Dorsolateral prefrontal cortex (tissue), 122 donors: ENCODE measurements at places on chromosomes 12 and 14.

DNA sequence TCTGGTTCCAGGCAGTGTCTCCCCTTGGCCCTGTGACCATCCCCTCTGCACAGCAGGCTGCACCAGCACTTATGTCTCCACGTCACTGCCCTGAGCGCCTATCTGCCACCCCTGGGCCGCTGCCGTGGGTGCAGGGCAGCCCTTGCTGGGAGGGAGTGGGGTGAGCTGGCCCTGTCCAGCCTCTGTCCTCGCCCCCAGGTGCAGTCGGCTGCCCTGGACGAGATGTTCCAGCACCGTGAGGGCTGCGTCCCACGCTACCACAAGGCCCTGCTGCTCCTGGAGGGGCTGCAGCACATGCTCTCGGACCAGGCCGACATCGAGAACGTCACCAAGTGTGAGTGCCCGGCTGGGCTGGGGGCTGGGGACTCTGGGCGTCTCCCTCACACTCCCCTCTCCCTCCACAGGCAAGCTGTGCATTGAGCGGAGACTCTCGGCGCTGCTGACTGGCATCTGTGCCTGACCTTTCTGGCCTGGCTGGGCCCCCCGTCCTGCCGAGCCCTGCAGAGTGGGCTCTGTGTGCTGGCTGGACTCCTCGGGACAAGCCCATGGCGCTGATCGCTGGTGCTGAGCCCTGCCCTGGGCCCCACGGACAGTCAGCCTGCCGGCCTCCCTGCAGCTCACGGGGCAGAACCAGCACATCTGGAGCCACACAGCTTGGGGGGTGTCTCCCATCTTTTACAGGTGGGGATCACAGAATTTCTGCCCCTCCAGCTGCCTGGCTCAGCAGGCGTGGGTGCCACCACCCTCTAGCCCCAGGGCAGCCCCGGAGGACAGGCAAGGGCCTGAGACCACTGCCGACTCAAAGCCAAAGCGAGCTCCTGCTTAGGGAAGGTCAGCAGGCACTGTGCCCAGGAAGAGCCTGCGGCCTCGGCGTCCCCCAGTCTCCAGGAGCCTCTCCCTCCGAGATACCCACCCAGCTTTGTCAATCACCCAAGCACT lies 7.9 kb upstream of the PUS1 start:
- DNase-seq, result no peak

- no peak for DNase-seq
Measured at GRCh38 chr14:70340002-70340401, 19.5 kb downstream of the COX16 start.

- peak; percentile 76 for DNase-seq
Measured at GRCh38 chr12:121536899-121537813, 43.7 kb downstream of the KDM2B start.

DNA sequence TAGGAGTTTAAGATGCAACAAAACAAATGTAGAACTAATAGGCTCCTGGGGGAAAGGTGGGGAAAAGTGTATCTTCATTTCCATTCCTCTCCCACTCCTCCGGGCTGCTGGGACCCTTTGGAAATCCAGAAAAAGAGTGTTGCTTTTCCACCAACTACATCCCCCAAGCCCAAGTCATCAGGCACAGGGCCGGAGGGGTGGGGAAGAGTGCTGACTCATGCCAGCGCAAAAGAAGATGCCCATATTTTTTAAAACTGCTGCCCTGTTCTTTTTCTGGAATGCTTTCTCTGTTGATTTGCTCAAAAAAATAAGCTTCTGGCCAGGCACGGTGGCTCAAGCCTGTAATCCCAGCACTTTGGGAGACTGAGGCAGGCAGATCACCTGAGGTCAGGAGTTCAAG lies 70.9 kb downstream of the TBK1 start:
- no peak for DNase-seq

DNA sequence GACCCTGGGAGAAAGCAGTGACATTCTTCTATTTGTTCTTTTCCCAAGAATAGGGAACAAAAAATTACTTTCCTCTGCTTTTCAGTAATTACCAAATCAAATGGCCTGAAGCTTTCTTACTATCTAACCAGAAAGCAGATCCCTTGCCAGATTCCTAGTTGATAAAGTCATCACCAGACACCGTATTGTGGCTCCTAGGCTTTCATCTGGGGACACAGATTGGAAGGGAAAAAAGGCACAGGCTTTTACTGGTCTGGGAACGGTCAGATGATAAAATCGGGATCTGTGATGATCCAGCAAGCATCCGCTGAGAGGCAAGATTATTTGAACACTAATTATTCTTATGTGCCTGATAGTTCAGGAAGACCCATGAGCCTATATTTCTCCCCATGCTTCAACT lies 79.1 kb upstream of the BCL2L14 start:
- DNase-seq, result no peak

GRCh38 chr14:19800282-19801117 lies 3.1 kb upstream of the OR4N2 start:
- DNase-seq, result peak; percentile 78

- no peak for DNase-seq
Measured at GRCh38 chr14:21169573-21169972, 13.7 kb upstream of the OR5AU1 start.

DNA sequence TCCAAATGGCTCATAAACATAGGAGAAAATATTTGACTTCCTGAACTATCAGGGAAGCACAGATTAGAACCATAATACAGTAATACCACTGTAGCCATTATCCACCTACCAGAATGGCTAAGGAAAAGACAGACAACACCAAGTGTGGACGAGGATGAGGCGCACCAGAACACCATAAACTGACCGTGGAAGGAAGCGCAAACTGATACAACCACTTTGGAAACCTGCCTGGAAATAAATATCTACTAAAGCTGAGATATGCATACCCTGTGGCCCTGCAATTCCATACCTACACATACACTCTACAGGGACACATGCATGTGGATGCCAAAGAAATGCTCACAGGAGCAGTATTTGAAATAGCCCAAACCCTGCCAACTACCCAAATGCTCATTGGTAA lies 60.3 kb downstream of the RBM19 start:
- DNase-seq, result no peak

GRCh38 chr14:77190977-77191376 lies 9.4 kb downstream of the TMEM63C start:
- DNase-seq, result no peak

- DNase-seq, result no peak
Measured at GRCh38 chr12:5514016-5514415, 82.1 kb downstream of the NTF3 start.

DNA sequence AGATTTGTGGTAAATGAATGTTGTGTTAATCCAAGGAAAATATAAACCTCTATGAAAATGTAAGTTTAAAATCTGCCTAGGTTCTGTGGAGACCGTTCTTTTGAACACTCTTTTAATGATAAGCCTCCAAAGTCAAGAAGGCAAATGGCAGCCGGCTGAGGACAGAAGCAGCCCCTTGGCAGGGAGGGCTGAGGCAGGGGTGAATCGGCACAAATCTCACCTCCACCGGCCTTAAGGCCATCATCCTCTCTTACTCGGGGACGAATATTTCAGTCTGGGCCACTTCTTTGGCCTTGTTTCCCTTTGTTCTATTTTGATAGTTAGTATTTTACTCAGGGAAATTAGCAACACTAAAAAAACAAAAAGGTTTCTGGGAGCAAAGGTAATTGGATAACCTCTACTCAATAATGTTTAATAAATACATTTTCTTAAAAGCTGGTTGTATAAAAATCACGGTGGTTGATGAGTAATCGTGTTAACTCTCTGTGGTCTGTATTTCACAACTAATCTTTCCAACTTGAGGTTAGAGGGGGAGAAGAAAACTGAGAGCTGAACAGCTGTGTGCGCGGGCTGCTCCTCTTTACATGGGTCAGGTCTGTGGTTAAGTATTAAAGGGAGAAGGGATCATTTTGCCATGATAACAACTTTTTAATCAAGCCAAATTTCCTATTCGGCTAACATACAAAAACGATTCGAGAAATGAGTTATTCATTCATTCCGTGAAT lies 18.6 kb downstream of the LGMN start:
- DNase-seq, result no peak

- no peak for DNase-seq
Measured at GRCh38 chr14:87996291-87996592, 3.3 kb upstream of the GALC start.

DNA sequence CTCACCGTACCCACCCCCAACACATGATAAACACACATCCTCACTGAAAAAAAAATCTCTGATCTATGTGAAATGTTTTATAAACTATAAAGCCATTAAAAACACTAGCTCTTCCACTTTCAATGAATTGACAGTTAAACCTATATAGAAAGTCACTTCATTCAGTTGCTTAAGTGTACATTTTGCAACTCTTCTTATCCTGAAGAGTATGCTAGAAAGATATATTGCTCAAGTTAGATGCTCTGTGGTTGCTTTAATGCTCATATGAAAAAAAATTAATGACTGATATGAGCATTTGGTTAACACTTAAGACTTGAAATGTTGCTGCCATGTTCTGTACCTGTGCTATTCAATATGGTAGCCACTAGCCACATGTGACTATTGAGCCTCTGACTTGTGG lies 21.0 kb upstream of the MIA2 start:
- no peak for DNase-seq

DNA sequence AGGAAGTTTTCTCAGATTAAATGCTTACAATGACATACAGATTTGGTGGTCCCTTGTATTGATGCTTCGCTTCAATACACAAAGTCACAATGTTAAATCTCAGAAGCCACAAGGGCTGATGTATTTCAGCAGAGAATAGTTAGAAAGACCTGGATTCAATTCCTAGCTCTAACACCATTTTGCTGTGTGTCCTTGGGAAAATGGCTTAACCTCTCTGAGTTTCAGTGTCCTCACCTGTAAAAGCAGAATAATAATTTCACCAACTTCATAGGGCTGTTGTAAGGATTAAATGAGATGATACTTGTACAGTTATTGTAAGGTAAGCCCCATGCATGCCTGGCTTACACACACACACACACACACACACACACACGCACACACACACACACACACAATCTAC lies 30.3 kb downstream of the P2RX7 start:
- DNase-seq, result no peak

DNA sequence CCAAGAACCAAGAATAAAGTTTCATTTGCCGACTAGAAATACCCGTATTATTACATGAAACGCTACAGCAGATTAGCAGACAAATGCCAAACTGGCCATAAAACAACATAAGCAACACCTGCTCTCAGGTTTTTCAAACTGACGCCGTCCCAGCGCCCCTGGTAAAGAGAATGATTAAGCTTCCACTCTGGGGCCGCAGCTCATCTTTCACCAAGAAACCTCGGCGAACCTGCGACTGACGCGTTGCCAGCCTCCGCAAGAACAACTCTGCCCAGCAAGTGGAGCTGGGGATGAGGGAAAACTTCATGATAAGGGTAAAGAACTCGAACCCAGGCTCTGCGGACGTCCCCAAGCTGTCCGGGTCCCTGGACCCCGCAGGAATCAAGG lies 530 bp downstream of the ARL1 start:
- DNase-seq, result no peak

DNA sequence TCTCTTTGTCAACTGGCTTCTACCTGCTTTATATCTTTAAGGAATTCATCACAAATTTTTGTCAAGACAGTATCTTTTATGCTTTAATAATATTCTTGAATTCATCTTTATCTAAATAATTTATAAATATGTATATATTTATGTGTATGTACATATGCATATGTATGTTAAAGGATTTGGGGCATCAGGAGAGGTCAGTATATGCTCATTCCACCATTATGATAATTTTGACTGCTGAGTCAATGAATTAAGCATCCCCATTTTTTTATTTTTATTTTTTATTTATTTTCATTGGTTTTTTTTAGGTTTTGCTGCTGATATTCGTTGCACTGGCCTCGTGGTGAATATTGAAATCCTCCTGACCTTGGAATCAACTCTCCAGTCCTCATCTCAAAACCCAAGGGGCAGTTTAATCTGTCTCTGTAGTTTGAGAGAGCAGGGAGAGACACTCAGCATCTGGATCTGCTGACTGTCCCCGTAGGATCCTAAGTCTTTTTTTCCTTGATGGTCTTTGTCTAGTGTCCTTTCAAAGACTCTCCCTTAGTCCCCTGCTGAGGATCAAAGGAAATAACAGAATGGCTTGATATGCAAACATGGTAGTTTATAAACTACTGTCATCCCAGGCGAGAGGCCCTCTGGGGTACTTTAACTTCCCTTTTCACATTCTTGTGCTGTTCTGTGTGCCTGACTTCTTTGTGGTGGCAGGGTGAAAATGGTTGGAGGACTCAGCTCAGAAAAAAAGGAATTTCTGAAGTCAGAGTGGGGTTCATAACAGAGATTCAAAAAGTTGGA lies 218.7 kb downstream of the DIO2 start:
- DNase-seq, result no peak

- DNase-seq, result no peak
Measured at GRCh38 chr12:3077572-3078081, 448 bp downstream of the TSPAN9 start.

DNA sequence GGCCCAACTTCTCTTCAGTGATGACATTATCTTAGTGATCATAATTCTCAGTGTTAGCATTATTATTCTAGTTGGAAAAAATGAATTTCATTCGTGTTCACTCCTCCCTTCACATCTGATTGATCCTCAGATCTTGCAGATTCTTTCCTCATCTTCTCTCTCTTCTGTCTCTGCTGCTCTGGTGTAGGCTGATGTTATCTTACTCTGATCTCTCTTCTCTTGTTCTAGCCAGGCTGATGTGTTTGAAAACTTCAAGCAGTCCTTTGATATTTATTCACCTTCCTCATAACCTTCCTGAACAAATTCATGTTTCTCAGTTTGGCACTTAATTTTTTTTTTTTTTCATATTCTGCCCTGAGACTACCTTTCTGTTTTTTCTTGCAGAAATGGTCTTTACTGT lies 5.6 kb upstream of the TBK1 start:
- DNase-seq, result no peak

DNA sequence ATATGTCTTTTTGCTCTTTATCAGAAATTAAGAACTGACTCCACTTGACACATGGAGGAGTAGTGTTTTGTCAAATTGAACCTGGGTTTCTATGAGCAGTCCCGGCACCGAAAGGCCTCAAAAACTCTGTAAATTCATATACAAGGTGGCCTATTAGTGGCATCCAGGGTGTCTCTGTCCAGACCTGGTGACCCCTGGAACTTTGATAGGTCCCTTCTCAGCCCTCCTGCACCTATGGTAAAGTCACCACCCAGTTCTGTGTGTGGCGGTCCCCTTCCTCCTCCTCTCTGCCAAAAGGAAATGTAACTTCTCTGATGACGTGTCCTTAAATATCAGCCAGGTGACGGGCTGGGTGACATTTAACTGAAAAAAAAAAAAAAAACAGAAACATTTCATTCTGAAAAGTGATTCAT lies 204.0 kb upstream of the FOXN3 start:
- no peak for DNase-seq
